ENCODE measurements at places on chromosomes 7 and 10. TPM values are rescaled to one million over a fixed set of nuclear protein-coding genes. Genes with fewer than 3 reads are reported as not detected.

- no peak for DNase-seq
- peaks cover 2% of the 10 kb centered on the region for H3K27me3 ChIP-seq
- H3K4me3 ChIP-seq = no peak overlapping the region
Measured at GRCh38 chr7:91323626-91324158, 59.5 kb downstream of the FZD1 start.

The PTPN20 gene
- total RNA-seq = 0.96 TPM

- no peak overlapping the region for H3K27ac ChIP-seq
- H3K4me3 ChIP-seq = no peak overlapping the region
- DNase-seq = no peak
- H3K36me3 ChIP-seq = no peaks in the 10 kb centered on the region
- H3K4me1 ChIP-seq = no peaks in the 10 kb centered on the region
Measured at GRCh38 chr10:52623761-52624160, 148.8 kb downstream of the MBL2 start.

The GARIN1A gene
- total RNA-seq = not detected

GRCh38 chr10:125082881-125083575, 77.3 kb downstream of the CTBP2 start:
- H3K4me1 ChIP-seq = peaks cover 74% of the 10 kb centered on the region
- DNase-seq = no peak

GRCh38 chr10:3339531-3339950, 167.0 kb upstream of the PITRM1 start:
- H3K4me1 ChIP-seq = peaks cover 20% of the 10 kb centered on the region
- H3K27me3 ChIP-seq = no peaks in the 10 kb centered on the region
- H3K27ac ChIP-seq = no peak overlapping the region

- H3K27ac ChIP-seq = no peak overlapping the region
- H3K4me3 ChIP-seq = no peak overlapping the region
- H3K27me3 ChIP-seq = no peaks in the 10 kb centered on the region
- H3K4me1 ChIP-seq = peaks cover 51% of the 10 kb centered on the region
- no peak for DNase-seq
- no peaks in the 10 kb centered on the region for H3K36me3 ChIP-seq
Measured at GRCh38 chr10:34734918-34735317, 80.2 kb downstream of the PARD3 start.

The C10orf71 gene
- not detected for total RNA-seq

GRCh38 chr10:60351191-60351853, 38.4 kb downstream of the ANK3 start:
- peaks cover 52% of the 10 kb centered on the region for H3K4me1 ChIP-seq
- no peak overlapping the region for H3K27ac ChIP-seq
- no peak overlapping the region for H3K4me3 ChIP-seq
- no peaks in the 10 kb centered on the region for H3K27me3 ChIP-seq

DNA sequence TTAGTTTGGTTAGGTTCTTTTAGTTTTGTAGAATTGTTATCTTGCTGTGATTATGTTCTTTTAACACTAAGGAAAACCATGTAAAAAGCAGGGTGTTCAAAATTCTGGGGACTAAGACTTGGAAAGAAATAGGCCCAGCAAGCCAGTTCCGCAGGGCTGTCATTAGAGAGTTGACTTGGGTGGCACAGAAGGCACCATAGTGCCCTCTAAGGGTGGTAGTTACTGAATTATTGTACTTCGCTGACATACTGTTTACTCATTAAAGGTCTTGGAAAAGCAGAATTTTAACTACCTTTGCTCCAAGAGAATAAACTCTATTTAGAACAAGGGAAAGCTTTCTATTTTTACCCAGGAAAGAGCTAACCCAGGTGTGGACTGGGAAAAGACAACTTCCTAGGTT, 86.5 kb downstream of the OTUD1 start:
- no peaks in the 10 kb centered on the region for H3K27me3 ChIP-seq
- H3K27ac ChIP-seq = no peak overlapping the region
- H3K36me3 ChIP-seq = no peaks in the 10 kb centered on the region
- H3K4me3 ChIP-seq = no peak overlapping the region
- no peaks in the 10 kb centered on the region for H3K4me1 ChIP-seq
- DNase-seq = no peak

DNA sequence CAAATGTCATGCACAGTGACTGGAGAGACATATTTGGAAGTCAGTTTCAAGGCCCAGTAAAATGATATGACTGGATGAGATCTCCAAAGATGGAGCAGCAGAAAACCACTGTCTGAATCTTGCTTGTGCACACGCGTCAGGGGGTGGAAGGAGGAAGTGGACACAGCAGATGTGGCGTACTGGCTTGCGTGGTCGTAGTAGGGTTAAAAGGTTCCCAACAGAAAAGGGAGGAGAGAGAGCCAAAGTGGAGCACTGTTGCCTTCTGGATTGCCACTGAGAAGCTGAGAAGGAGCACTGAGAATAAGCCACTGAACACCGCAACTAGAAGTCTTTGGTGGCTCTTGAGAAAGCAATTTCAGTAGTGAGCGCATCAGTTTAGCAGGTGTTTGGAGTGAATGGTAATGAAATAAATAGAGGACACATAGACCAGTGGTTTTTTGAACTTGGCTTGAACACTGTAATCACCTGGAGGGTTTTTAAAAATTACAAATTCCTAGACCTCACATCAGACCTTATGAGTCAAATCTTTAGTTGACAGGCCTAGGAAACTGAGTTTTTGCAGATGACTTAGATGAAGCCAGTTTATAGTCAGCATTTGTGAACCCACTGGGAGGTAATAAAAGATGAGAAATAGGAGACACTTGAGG, 227.3 kb downstream of the PTEN start:
- DNase-seq = no peak
- H3K27me3 ChIP-seq = no peaks in the 10 kb centered on the region

- no peak overlapping the region for H3K4me3 ChIP-seq
- H3K27ac ChIP-seq = no peak overlapping the region
- no peaks in the 10 kb centered on the region for H3K4me1 ChIP-seq
- DNase-seq = no peak
Measured at GRCh38 chr10:126143117-126143516, 245.2 kb downstream of the ADAM12 start.

The ATOH7 gene
- total RNA-seq = 0.44 TPM

DNA sequence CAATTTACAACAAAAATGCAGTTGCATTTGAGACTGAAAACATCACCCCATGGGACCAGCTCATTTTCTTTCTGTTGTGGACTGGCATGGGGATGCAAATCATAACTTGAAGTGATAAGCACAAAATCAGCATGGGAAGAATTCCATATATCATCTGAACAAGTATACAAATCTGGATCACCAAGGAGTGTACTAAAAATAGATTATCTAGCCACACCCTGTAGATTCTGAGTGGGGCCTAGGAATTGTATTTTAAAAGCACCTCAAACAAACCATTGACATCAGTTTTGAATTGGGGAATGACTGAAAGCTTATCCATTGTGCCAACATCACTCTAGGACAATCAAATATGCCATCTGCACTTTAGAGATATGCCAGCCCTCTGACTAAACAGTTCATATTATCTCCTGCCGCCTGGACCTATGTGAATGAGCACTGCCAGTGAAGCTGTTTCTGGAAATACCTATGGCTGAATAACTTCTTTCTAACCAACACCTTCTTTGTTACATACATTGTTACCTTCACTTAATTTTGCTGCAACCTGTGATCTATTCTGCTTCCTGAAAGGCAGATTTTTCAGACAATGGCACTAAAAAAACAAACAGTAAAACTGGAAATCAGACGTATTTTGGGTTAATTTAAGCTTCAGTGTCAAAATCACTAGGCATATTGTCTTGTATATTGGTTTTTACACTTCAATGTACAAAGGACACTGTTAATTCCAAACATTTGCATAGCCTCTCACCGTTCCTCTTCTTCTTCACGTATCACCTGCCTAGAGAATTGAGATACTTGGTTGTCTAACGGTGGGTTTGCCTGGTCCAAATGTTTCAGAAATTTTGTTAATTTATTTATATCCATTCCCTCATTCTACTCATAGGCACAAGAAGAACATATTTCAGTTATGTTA, 42.4 kb upstream of the HGF start:
- H3K4me3 ChIP-seq = no peak overlapping the region
- H3K27ac ChIP-seq = no peak overlapping the region

DNA sequence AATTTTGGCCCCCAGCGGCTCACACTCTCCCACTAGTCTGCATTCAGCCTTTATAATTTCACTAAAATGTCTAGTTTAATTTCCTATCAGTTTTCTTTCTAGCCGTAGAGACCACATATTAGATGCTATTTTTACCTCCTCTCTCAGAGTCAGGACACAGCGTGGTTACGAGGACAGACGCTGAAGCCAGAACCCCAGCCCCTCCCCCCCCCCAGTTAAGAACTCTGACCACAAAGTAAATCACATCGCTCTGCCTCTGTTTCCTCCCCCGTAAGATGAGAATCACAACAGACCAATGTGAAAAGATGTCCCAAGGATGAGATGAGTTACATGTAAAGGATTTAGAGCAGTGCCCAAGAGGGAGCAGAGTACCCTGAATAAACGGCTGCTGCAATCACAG, 11.1 kb upstream of the TARP start:
- no peaks in the 10 kb centered on the region for H3K27me3 ChIP-seq
- H3K36me3 ChIP-seq = no peaks in the 10 kb centered on the region
- no peak for DNase-seq
- no peak overlapping the region for H3K27ac ChIP-seq
- no peak overlapping the region for H3K4me3 ChIP-seq
- peaks cover 11% of the 10 kb centered on the region for H3K4me1 ChIP-seq

The PCLO gene
- 4.2 TPM for total RNA-seq

The PDE1C gene
- total RNA-seq = 0.55 TPM

The WNT8B gene
- 1.1 TPM for total RNA-seq

GRCh38 chr7:70143075-70144044, 545.1 kb downstream of the AUTS2 start:
- H3K36me3 ChIP-seq = no peaks in the 10 kb centered on the region
- no peaks in the 10 kb centered on the region for H3K4me1 ChIP-seq
- H3K27ac ChIP-seq = no peak overlapping the region
- no peak overlapping the region for H3K4me3 ChIP-seq
- DNase-seq = no peak

The AMZ1 gene
- total RNA-seq = 1.4 TPM

DNA sequence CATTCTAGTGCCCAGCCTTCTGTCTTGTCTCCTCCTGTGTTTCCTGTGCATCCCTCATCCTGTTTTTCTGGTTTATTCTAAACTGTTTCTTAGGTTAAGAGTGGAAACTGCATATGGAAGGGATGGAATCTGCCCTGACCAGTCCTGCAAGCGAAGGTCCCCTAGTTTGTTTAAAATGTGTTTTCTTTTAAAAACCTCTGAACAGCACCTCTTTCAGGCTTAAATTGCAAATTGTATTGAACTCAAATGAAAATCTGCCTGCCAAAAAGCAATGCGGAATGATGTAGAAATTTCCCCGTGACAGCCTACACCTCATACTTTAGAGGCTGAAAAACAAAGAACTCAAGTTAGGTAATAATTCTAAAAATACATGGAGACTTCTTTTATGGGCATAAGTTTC, 222.8 kb upstream of the IMMP2L start:
- H3K4me1 ChIP-seq = peaks cover 36% of the 10 kb centered on the region
- H3K27me3 ChIP-seq = no peaks in the 10 kb centered on the region
- H3K27ac ChIP-seq = peak overlapping the region; percentile 48

DNA sequence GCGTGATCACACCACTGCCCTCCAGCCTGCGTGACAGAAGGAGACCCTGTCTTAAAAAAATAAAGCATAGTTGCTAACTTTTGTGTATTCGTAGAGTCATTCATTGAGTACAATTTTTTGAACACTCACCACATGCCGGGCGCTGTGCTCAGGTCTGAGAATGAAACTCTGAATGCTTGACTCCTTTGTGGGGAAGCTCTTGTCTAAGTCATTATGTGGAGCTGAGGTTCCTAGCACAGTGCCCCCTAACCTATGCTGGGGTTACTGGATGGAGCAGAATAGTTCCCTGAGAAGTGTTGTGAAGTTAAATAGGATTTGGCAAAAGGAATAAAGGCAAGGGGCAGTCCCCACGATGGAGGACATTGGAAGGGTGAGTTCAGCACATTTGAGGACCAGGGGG, 123.3 kb downstream of the CELF2 start:
- no peaks in the 10 kb centered on the region for H3K36me3 ChIP-seq
- no peaks in the 10 kb centered on the region for H3K27me3 ChIP-seq
- H3K4me3 ChIP-seq = no peak overlapping the region
- peaks cover 47% of the 10 kb centered on the region for H3K4me1 ChIP-seq
- no peak for DNase-seq

GRCh38 chr7:127635659-127636285, 16.2 kb upstream of the SND1 start:
- no peaks in the 10 kb centered on the region for H3K4me1 ChIP-seq
- DNase-seq = no peak
- H3K27ac ChIP-seq = no peak overlapping the region

DNA sequence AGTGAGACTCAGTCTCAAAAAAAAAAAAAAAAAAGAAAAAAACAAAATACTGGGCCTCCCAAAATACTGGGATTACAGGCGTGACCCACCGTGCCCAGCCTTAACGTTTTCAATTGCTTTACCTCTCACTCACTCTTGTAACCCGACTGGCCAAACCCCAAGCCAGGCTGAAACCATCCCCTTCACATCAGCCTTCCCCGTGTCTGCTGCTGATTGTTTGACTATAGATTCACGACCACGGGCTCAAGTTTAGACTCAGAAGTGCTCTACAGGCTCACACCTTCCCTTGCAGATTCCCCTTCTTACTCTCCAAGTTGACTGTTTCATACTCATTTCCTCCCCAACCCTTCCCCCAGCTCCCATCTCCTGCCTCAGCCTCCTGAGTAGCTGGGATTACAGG, 22.3 kb downstream of the TYW1 start:
- no peak for DNase-seq
- peaks cover 50% of the 10 kb centered on the region for H3K36me3 ChIP-seq
- no peaks in the 10 kb centered on the region for H3K27me3 ChIP-seq

DNA sequence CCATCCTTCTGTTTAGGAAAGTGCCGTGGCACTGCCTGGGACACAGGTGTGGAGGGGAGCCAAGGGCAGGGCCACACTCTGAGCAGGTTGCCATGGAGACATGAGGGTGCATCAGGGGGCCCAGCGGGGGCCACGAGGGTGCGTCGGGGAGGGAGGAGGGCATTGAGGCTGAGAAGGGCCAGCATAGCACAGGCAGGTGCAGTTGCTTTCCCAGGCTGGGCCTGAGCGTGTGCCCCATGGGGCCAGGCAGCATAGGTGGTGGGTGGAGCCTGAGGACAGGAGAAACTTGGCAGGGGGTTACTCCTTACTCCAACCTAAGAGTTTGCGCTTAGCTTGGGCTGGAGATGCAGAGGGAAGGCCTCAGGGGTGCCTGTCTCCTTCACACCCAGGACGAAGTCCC, 15.2 kb downstream of the YKT6 start:
- peaks cover 13% of the 10 kb centered on the region for H3K36me3 ChIP-seq
- peaks cover 27% of the 10 kb centered on the region for H3K4me1 ChIP-seq
- H3K27me3 ChIP-seq = no peaks in the 10 kb centered on the region
- peak; percentile 7 for DNase-seq
- peak overlapping the region; percentile 31 for H3K27ac ChIP-seq

GRCh38 chr10:121522831-121523230, 75.4 kb downstream of the FGFR2 start:
- no peak overlapping the region for H3K4me3 ChIP-seq
- no peak for DNase-seq
- no peaks in the 10 kb centered on the region for H3K27me3 ChIP-seq
- H3K36me3 ChIP-seq = peaks cover 72% of the 10 kb centered on the region
- peaks cover 35% of the 10 kb centered on the region for H3K4me1 ChIP-seq

The LIPN gene
- not detected for total RNA-seq

Data from WTC11 (cell line).